H9 (cell line): ENCODE measurements at places on chromosomes 4 and X.

- DNase-seq: no peak
Observed at GRCh38 chr4:52032005-52032404, 6.1 kb downstream of the SGCB start.

DNA sequence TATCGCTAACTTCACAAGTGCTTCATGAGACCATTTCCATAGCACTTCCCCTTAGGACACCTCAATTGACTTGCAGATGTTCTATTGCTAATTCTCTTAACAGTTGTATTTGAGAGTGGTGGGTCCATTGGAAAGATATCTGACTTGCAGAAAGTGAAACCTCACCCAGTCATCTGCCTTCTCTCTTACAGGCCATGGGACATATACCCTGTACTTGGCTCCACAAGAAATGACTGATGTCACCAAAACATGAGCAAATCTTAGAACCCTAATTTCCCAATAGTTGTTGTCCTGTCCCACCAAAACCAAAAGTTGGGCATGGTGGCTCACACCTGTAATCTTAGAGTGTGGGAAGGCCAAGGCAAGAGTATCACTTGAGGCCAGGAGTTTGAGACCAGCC lies 101.9 kb upstream of the MAML3 start:
- no peak for DNase-seq

GRCh38 chr4:137106287-137106686 lies 426.0 kb downstream of the PCDH18 start:
- DNase-seq: no peak

DNA sequence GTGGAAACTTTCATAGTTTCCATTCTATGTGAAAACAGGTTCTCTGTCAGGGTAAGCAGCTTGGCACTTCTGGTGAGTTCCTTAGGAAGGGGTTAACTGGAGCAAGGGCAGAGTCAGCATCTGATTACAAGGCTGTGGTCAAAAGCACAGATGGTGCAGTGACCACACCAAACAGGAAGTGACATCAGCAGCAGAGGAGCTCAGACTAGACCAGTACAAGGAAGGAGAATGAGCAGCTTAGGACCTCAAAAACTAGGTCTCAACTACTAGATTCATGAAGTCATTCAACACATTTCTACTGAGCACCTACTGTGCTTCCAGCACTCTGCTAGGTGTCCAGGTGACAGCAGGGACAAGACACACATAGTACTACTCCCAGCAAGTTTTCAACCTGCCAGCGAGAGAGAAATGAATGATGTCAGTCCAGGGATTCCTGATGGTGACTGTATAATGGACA lies 130.2 kb downstream of the AMELX start:
- no peak for DNase-seq

GRCh38 chrX:67546496-67547423 lies 2.9 kb downstream of the AR start:
- DNase-seq: peak; percentile 29
